ENCODE measurements at places on chromosomes 3 and 15.

GRCh38 chr15:98758224-98758623 lies 109.9 kb downstream of the IGF1R start:
- no peak for DNase-seq

GRCh38 chr3:99434190-99434589 lies 204.2 kb upstream of the COL8A1 start:
- no peak for DNase-seq

DNA sequence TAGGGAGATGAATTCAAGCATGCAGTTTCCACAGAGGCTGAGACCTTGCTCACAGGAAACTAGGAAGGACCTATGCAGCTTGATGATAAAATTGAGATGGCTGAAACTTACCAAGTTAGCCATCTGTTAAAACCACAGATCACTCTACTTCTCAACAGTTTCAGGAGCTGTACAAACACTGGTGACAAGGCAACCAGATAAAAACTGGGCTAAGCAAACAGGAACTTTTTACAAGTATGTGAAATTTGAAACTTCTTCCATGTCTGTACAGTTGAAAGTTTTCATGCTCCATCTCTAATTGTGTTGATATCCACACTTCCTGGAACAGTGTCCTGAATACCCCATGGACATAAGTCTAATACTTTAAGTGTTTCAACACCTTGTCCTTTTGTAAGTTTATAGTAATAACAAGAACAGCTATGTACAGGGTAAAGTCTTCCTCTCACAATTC lies 78.2 kb downstream of the FAIM start:
- DNase-seq = no peak

GRCh38 chr15:38117781-38118180 lies 134.9 kb upstream of the SPRED1 start:
- no peak for DNase-seq

GRCh38 chr3:186849374-186849975 lies 7.0 kb downstream of the ADIPOQ start:
- DNase-seq = no peak

DNA sequence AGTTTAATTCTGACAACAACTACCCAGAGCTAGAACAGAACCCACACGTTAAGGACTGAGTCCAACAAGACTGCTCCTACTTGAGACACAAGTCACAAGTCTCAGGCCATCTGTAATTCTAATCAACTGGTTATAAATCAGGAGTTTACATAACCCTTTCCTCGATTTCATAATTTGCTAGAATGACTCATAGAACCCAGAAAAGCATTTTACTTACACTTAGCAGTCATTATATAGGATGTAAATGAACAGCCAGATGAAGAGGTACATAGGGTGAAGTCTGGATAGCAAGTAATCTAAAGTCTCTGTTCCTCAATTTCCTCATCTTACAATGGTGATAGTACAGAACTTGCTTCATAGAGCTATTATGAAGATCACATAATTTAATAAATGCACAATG lies 1018.2 kb downstream of the DIPK2A start:
- no peak for DNase-seq

GRCh38 chr3:56693750-56694149 lies 10.7 kb upstream of the TASOR start:
- DNase-seq = no peak

DNA sequence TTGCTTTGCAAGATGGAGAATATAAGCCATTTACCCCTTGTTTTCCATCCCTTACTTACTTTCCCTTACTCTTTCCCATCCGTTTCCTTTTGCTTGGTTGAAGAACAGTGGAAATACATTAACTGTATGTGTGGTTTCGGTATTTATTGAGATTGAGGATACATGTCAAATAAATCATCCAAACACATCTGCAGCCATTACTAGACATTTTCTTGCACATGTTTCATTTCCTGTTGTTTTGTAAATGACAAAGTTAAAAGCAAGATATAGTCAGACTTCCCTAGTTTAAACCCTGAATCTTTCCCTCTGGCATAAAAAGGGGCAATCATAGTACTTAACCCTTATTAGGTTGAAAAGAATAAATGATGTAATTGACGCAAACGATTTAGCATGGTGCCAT lies 82.1 kb upstream of the BCHE start:
- no peak for DNase-seq

DNA sequence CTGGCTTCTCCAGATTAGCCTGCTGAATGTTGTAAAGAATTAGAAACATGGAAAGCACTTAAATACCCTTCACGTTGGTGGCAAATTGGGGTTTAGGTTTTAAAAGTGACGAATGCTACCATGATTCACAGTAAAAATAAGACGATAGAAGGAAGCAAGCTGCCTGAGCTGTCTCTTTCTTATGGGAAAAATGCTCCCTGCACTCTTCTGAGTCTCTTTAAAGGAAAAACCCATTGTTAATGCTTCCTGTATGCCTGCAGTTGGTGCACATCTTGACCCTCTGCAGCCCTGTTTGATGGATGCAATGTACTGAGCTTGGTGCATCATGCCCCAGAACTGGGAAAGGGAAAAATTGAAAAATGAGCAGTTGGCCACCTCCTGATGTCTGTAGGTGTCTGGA lies 258.6 kb upstream of the RASGRP1 start:
- DNase-seq = no peak

DNA sequence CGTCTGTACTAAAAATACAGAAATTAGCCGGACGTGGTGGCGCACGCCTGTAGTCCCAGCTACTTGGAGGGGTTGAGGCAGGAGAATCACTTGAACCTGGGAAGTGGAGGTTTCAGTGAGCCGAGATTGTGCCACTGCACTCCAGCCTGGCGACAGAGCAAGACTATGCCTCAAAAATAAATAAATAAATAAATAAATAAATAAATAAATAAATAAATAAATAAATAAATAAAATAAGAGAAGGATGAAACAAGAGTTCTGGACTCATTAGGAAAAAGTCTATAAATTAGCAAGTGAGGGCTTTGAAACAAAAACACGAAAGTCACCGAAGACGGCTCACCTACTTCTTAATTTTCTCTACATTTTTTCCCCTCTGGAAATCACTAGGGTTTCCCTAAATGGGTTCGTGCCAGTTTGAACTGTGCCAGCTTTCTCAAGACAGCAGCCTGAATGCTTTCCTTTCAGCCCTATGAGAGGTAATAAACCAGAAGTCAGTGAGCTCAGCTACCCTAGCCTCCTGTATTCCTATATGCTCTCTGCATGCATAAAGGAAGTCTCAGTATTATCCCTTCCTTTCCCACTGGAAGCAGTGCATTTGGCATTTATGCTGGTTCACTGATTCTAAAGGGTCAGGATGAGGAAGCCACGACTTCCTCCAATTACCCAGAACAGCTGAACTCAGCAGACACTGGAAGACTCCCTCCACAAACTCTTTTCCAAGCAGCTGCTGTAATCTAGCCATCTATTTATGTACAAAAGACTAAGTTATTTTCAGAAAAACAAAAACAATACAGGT lies 266.9 kb downstream of the ZBBX start:
- DNase-seq = no peak

GRCh38 chr3:61350782-61351309 lies 99.6 kb upstream of the FHIT start:
- no peak for DNase-seq

- no peak for DNase-seq
These were observed 75.6 kb downstream of the FAM174B start for GRCh38 chr15:92579931-92580470.

DNA sequence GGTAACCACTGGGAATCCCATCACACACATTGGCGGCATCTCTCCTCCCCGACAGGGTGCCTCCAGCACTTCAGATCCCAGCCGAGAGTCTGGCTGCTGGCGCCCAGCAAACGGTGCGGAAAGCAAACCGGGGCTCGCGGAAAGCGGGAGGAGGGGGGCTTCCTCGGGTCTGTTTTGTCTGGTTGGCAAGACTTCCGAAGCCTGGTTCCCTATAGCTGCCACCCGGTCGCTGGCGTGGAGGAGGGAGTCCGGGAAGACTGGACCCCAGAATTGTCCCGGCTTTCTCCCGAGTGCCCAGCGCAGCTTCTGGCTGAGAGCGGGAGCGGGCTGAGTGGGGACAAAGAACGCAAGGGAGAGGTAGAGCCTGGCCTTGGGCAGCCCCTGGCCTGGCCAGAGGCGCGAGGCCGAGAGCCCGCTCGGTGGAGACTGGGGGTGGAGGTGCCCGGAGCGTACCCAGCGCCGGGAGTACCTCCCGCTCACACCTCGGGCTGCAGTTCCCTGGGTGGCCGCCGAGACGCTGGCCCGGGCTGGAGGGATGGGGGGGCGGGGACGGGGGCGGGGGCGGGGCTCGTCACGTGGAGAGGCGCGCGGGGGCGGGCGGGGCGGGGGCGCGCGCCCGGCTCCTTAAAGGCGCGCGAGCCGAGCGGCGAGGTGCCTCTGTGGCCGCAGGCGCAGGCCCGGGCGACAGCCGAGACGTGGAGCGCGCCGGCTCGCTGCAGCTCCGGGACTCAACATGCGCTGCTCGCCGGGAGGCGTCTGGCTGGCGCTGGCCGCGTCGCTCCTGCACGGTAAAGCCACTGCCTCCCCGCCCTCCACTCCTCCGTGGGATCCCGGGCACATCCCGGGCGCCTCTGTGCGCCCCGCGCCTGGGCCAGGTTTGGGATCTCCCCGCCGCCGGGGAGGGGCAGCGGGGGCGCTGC lies at the start of gene CHRNA7:
TSS of gene CHRNA7 (plus strand) at position 654 of the 920 bp plus-strand sequence. CDS start at position 734, 80 bp downstream.
- DNase-seq = peak; percentile 16

DNA sequence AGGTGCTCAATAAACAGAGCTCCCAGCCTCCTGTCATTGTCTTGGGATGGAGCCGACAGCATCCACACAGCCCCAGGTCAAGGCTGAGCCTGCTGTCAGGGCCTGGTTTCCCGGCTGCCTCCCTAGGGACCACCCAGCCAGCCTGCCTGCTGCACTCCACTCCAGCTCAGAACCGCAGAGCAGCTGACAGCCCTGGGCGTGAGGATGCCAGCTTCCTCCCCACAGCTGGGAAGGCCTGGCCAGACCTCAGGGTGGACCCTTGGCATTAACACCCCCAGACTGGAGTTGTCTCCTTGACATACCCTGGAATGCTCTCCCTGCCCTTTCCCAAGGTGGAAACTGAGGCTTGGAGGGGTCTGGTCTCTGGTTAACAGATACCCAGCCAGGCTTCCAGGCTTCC lies 112.0 kb downstream of the WNT7A start:
- DNase-seq = no peak

GRCh38 chr3:146550743-146551510 lies 6.5 kb upstream of the PLSCR1 start:
- DNase-seq = no peak

DNA sequence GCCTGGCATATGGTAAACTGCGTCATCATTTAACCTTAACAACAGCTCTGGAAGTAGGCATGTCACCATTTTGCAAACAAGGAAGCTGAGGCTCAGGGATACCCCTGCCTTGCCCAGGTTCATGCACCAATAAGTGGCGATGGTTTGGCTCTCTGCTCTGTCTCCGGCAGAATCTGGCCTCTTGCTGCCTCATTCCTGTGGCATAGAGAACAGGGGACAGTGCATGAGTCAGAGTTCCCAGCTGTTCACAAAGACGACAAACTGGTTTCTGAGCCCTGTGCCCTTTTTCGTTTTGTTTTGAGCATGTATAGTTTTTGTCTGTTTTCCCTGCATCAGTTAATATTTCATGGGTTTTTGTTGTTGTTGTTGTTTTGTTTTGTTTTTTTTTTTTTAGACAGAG lies 236.8 kb downstream of the OPA1 start:
- no peak for DNase-seq

GRCh38 chr15:84961114-84961452 lies 20.6 kb upstream of the PDE8A start:
- DNase-seq = no peak

DNA sequence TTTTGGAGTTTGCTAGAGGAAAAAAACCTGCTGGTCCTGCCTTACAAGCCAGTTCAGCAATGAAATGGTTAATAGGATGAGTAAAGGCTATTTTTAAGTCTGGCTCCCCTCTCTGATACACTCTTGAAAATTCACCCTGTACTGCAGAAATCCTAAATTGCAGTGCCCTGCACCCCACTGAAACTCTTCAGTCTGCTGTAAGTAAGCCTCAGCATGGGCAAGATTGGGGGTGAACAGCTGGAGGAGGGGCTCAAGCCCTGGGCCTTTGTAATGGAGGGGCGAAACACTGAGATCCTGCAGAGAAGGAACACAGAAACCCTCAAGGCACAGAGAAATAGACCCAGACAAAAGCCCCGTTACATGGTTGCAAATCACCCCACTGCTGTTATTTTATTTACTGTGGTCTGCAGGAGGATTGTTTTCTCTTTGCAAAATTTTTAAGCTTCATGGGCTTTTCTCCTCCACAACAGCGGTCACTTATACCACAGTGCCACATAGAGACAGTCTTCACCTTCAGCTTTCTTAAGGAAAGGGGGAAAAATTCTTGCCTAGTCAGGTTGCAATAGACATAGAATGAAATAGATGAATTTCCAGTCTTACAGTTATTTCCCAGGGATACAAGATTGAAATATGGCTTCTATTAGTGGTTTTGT lies 45.0 kb downstream of the SOX2 start:
- DNase-seq = no peak

- peak; percentile 73 for DNase-seq
These were observed at the start of gene FOXP1 for GRCh38 chr3:71583566-71584393. TSS of gene FOXP1 (minus strand) at chr3:71583728. CDS start at chr3:71198381, 385,347 bp downstream.

DNA sequence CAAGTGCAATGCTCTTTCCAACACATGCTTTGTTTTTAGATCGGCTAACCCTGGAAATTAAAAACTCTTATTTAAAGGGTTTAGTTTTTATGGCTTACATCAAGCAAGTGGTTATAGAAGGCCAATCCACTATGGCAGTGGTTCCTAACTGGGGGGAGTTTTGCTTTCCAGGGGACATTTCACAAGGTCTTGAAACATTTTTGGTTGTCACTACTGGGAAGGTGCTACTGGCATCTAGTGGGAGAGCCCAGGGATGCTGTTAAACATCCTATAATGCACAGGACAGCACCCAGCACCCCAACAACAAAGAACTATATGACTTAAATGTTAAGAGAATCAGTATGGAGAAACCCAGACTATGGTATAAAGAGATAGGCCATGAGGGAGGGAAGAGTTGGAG lies 439.0 kb downstream of the NTRK3 start:
- no peak for DNase-seq

GRCh38 chr3:14230729-14231128 lies 52.1 kb downstream of the LSM3 start:
- no peak for DNase-seq

GRCh38 chr3:46504789-46505188 lies 7.0 kb downstream of the RTP3 start:
- peak; percentile 21 for DNase-seq

All from stimulated activated naive CD8-positive, alpha-beta T cell treated with anti-CD3 and anti-CD28 coated beads, Interleukin-15, Interleukin-2, amounts not matched to agents 100 U/mL and 50 U/mL, for 24 hours (primary cell).